Natural killer cell (primary cell): ENCODE measurements at places on chromosomes 3 and 15. TPM values are rescaled to one million over a fixed set of nuclear protein-coding genes. Genes with fewer than 3 reads are reported as not detected.

GRCh38 chr3:72810659-72811434 is 37.4 kb downstream of the SHQ1 start:
- no peak for DNase-seq
- no peak overlapping the region for H3K4me3 ChIP-seq
- no peak overlapping the region for H3K27ac ChIP-seq

DNA sequence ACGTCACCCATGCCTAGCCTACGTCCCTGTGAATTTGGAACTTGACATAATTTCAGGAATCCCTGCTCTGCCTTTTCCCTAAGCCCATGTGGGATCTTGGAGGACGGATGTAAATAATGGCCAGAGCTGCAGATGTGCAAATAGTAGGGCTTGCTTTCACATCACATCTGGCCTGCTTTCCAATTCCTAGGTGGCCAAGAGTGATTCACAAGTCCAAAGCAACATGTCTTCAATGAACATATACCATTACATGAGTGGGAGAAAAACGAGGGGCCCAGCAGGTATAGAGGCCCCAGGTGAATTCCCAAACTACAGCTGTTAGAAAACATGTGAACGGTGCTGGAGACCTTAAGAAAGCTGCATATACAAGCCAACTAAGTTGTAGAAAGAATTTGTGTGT is 214.6 kb downstream of the MAGI1 start:
- H3K27me3 ChIP-seq: no peaks in the 10 kb centered on the region
- H3K36me3 ChIP-seq: no peaks in the 10 kb centered on the region
- no peak overlapping the region for H3K4me3 ChIP-seq

- H3K27me3 ChIP-seq: peaks cover 13% of the 10 kb centered on the region
- no peak for DNase-seq
- no peak overlapping the region for H3K4me3 ChIP-seq
- peaks cover 11% of the 10 kb centered on the region for H3K4me1 ChIP-seq
- no peak overlapping the region for H3K27ac ChIP-seq
- no peaks in the 10 kb centered on the region for H3K36me3 ChIP-seq
Observed at GRCh38 chr3:128500556-128500955, 7.6 kb upstream of the GATA2 start.

- H3K36me3 ChIP-seq: no peaks in the 10 kb centered on the region
- no peak for DNase-seq
- no peak overlapping the region for H3K4me3 ChIP-seq
- H3K27ac ChIP-seq: no peak overlapping the region
Observed at GRCh38 chr15:89395996-89396395, 61.4 kb upstream of the POLG start.

The CPN2 gene
- total RNA-seq: not detected

The LRIG1 gene
- total RNA-seq: 5.5 TPM

DNA sequence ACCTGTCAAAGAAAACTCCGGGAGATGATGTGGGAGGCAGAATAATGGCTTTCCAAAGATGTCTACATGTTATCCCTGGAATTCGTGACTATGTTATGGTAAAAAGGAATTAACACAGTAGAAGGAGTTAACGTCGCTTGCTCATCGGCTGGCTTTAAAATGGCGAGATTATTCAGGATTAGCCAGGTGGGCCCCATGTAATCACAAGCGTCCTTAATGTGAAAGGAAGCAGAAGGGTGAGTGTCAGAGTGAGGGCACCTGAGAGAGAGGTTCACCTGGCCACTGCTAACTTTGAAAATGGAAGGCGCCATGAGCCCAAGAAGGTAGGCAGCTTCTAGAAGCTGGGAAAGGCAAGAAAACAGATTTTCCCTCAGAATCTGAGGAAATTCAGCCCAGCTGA is 557.2 kb downstream of the EPHB1 start:
- no peak for DNase-seq
- no peaks in the 10 kb centered on the region for H3K27me3 ChIP-seq
- H3K36me3 ChIP-seq: no peaks in the 10 kb centered on the region

The RTP3 gene
- not detected for total RNA-seq

The LIPH gene
- total RNA-seq: 0.09 TPM

DNA sequence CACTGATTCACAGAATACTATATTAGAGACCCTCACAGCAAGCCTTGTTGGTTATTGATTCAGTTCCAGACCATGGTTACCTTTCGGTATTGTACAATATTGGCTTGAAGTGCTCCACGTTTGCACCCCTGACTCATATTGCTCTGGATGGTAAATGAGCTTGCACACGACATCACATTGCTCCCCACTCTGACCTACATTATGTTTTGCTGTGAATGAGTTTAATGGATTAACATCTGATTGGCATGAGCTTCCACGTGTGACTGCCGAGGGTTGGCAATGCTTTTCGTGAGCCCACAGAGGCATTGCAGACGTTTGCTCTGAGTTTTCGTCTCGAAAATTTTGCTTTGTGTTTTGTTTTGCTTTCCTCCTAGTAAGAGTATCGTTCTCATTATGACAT is 225.8 kb upstream of the ICE2 start:
- H3K27me3 ChIP-seq: no peaks in the 10 kb centered on the region
- H3K4me3 ChIP-seq: no peak overlapping the region
- peak; percentile 33 for DNase-seq
- H3K27ac ChIP-seq: no peak overlapping the region
- no peaks in the 10 kb centered on the region for H3K36me3 ChIP-seq

The ADAMTS7 gene
- 0.10 TPM for total RNA-seq

The TMEM108 gene
- total RNA-seq: not detected

The TRH gene
- not detected for total RNA-seq

DNA sequence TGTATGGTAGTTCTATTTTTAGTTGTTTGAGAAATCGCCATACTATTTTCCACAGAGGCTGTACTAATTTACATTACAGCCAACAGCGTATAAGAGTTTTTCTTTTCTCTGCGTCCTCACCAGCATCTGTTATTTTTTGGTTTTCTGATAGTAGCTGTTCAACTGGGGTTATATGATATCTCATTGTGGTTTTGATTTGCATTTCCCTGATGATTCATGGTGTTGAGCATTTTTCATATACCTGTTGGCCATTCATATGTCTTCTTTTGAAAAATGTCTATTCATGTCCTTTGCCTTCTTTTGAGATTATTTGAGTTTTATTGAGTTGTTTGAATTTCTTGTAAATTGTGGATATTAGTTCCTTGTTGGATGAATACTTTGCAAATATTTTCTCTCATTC is 114.6 kb downstream of the LRRK1 start:
- H3K4me1 ChIP-seq: no peaks in the 10 kb centered on the region
- no peak overlapping the region for H3K27ac ChIP-seq
- H3K36me3 ChIP-seq: no peaks in the 10 kb centered on the region
- H3K27me3 ChIP-seq: peaks cover 2% of the 10 kb centered on the region

GRCh38 chr3:112682361-112682760 is 41.4 kb upstream of the CCDC80 start:
- peaks cover 3% of the 10 kb centered on the region for H3K27me3 ChIP-seq
- DNase-seq: no peak
- no peak overlapping the region for H3K27ac ChIP-seq
- no peak overlapping the region for H3K4me3 ChIP-seq
- no peaks in the 10 kb centered on the region for H3K36me3 ChIP-seq

DNA sequence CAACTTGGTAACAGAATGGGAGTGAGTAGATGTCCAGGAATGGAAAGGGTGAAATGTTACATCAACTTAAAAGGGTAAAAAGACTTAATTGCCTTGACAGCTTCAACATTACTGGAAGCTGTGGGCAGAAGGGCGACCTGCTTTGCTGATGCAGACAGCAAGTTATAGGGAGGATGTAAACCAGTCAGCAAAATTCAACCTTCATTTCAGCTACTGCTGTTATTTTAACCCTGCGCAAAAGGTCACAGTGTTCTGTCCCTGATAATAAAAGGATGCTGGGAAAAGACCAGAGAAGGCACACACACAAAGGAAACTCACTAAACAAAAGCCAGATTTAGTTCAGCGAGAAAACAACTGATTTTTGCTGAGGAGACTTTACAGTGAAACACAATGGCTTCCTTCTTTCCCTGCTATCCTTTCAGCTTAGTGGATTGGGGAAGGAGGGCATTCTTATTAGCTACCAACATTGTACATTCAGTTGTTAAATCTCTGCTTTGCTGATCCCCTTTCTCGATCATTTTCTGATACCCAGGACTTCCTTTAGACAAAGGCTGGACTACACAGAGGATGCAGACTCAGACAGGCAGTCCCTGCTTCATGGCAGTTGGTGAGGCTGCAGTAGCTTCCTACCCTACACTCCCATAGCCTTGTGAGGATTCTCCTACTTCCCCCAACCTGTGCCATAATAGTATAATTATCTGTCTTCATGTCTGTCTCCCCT is 62.0 kb downstream of the P3H2 start:
- H3K4me1 ChIP-seq: no peaks in the 10 kb centered on the region
- H3K27ac ChIP-seq: no peak overlapping the region
- no peaks in the 10 kb centered on the region for H3K27me3 ChIP-seq
- no peak for DNase-seq
- no peak overlapping the region for H3K4me3 ChIP-seq

GRCh38 chr3:99958222-99958912 is 140.7 kb downstream of the CMSS1 start:
- H3K36me3 ChIP-seq: no peaks in the 10 kb centered on the region
- no peak overlapping the region for H3K4me3 ChIP-seq
- no peak for DNase-seq
- no peaks in the 10 kb centered on the region for H3K4me1 ChIP-seq

The PIGZ gene
- 2.3 TPM for total RNA-seq

- no peaks in the 10 kb centered on the region for H3K27me3 ChIP-seq
- H3K36me3 ChIP-seq: peaks cover 52% of the 10 kb centered on the region
- H3K4me1 ChIP-seq: no peaks in the 10 kb centered on the region
- no peak overlapping the region for H3K27ac ChIP-seq
Observed at GRCh38 chr15:48992096-48992495, 28.4 kb upstream of the SHC4 start.

The SPTSSB gene
- 11.1 TPM for total RNA-seq

The CORO2B gene
- 0.13 TPM for total RNA-seq

The WNT5A gene
- total RNA-seq: not detected

DNA sequence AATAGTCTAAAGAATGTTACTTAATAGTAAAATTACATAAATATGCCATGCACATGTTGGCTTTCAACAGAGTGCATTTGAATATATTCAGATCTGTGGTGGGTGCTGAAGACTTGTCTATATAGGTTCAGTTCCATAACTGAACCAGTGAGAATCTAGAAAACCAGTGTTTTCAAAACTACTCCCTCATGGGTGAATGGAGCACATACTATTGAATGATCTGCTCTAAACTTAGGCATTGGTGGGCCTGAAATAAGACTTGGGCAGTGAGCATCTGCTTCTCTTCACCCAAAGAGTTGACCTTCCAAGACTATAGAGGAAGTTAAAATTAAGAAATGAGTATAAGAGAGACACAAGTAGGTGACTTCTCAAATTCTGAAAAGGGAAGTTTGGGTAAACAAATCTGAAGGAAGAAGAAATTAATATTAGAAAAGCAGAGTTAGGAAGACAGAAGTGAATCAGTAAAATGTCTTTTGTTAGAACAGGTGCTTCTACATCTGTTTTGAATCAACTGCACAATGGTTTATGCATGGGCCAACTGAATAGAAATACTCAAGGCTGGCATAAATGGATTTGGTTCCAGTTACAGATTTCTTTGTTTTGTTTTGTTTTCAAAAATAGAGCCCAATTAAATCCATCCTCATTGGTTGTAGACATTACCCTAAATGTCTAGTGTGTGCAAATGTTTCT is 19.3 kb downstream of the ALCAM start:
- no peaks in the 10 kb centered on the region for H3K4me1 ChIP-seq
- no peak for DNase-seq
- H3K27me3 ChIP-seq: no peaks in the 10 kb centered on the region
- H3K4me3 ChIP-seq: no peak overlapping the region
- H3K36me3 ChIP-seq: no peaks in the 10 kb centered on the region
- H3K27ac ChIP-seq: no peak overlapping the region

DNA sequence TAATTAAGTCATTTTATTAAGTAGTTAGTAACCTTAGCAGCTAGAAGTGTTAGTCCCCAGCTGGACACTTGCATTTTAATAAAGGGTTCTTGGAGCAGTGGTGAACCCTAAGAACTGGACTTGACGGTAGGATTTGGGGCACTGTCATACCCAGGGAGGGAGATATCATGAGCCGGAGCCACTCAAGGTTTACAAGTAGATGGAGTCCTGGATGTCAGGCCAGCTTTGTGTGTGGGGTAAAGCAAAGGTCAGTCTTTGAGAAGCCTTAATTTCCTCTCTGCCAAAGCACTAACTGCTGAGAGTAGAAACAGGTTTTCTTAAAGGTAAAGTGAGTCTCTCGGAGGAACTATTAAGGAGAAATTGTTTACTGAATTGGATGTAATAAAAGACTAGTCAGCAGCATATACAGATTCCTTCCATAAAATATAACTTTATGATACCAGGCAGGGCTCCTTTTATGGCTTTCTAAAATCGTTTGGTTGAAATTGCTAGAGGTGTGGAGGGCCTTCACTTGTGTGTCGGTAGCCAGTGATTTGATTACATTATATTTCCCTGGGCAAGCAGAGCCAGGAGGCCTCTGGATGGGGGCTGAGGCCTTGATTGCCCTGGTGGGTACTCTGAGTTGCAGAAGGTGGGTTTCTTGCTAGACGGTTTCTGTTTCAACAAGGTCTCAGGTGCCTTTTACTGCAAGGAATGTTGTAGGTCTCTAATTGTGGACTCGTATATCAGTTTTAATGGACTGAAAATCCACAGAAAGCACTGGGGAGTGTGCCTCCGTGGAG is 23.1 kb downstream of the SQOR start:
- H3K27me3 ChIP-seq: no peaks in the 10 kb centered on the region
- peaks cover 26% of the 10 kb centered on the region for H3K36me3 ChIP-seq
- no peak for DNase-seq
- H3K4me3 ChIP-seq: no peak overlapping the region
- H3K27ac ChIP-seq: no peak overlapping the region

- no peaks in the 10 kb centered on the region for H3K27me3 ChIP-seq
- H3K4me3 ChIP-seq: no peak overlapping the region
- no peak overlapping the region for H3K27ac ChIP-seq
- DNase-seq: no peak
- no peaks in the 10 kb centered on the region for H3K4me1 ChIP-seq
- H3K36me3 ChIP-seq: peaks cover 26% of the 10 kb centered on the region
Observed at GRCh38 chr3:47891613-47892005, 88.7 kb downstream of the DHX30 start.

The KY gene
- not detected for total RNA-seq

DNA sequence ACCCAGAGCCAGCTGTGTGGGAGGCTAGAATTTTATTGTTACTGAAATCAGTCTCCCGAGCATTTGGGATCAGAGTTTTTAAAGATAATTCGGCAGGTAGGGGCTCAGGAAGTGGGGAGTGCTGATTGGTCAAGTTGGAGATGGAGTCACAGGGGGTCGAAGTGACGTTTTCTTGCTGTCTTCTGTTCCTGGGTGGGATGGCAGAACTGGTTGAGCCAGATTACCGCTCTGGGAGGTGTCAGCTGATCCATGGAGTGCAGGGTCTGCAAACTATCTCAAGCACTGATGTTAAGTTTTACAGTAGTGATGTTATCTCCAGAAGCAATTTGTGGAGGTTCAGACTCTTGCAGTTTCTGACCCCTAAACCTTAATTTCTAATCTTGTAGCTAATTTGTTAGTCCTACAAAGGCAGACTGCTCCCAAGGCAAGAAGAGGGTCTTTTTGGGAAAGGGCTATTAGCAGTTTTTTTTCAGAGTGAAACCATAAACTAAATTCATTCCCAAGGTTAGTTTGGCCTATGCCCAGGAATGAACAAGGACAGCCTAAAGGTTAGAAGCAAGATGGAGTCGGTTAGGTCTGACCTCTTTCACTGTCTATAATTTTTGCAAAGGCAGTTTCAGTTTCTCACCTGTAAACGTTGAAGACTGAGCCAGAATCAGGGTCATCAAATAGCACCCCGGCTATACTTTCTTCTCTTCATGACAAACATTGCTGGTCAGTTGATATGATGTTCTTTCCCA is 28.2 kb downstream of the FLNB start:
- H3K4me3 ChIP-seq: no peak overlapping the region
- no peaks in the 10 kb centered on the region for H3K36me3 ChIP-seq
- H3K27ac ChIP-seq: no peak overlapping the region
- DNase-seq: no peak
- H3K4me1 ChIP-seq: peaks cover 50% of the 10 kb centered on the region

The GOLGA6B gene
- not detected for total RNA-seq

The BNC1 gene
- not detected for total RNA-seq
